Right cardiac atrium (tissue), 5 donors: ENCODE measurements at places on chromosomes 4 and X.

- no peak for DNase-seq
Observed at GRCh38 chr4:43990551-43990950, 458.1 kb downstream of the KCTD8 start.

GRCh38 chr4:21749924-21750323, 198.6 kb downstream of the KCNIP4 start:
- DNase-seq: no peak

DNA sequence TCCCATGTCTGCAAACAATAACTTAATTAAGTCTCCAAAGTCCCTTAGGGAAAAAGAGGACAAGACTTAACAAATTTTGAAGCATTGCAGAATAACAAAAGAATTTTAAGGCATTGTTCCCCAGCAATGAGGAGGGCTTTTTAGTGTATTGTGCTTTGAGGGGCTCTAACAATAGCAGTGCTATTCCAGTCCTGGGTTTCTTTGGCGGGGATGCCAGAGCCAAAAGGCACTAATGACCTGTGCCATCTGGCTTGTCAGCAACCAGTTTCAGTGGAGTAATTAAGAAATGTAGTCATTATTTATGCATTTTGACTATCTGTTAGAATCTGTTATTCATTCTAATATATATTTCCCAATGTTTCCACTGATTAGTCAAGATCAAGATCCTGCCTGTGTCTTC, 575.4 kb downstream of the SPRY1 start:
- no peak for DNase-seq

GRCh38 chr4:141335166-141335565, 114.5 kb downstream of the ZNF330 start:
- DNase-seq: no peak

DNA sequence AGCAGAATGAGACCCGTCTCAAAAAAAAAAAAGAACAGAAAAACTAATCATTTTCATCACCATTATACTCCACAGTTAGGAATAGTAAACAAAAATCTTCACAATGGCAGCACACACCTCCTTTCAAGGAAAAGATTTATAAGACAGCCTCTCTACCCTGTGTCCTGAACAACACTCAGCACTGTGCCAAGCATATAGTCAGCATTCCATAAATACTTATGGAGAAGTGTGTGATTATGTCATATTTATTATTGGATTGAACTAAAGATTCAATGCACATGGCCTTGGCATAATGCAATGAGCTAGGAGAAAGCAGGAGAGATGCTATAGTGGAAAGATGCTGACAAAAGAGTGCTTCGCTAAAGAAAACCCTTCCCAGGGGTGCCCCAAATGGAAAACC, 52.6 kb downstream of the FAM114A1 start:
- DNase-seq: no peak
